Stimulated activated effector memory CD8-positive, alpha-beta T cell treated with anti-CD3 and anti-CD28 coated beads, Interleukin-12 subunit alpha, Interleukin-12 subunit beta, amount 100 ng/mL, for 72 hours (primary cell): ENCODE measurements at places on chromosomes 4 and X.

DNA sequence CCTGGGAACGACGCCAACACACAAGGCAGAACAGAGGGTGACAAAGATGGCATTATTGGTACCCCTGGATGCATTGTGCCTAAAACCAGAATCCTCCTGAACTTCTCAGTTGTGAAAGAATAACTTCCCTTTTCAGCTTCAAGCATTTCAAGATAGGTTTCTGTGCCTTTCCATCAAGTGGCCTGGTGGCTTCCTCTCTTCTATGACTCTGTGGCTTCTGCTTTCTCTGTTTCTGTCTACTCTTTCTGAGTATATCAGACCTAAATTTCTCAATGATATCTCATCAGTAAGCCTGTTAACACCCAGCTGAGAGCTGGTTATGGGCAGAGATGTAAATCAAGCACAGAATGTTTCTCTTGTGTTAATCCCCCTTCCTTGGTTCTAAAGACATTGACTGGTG, 21.4 kb upstream of the FAM9B start:
- DNase-seq = no peak

GRCh38 chr4:20679951-20680350, 20.3 kb upstream of the PACRGL start:
- DNase-seq = no peak

DNA sequence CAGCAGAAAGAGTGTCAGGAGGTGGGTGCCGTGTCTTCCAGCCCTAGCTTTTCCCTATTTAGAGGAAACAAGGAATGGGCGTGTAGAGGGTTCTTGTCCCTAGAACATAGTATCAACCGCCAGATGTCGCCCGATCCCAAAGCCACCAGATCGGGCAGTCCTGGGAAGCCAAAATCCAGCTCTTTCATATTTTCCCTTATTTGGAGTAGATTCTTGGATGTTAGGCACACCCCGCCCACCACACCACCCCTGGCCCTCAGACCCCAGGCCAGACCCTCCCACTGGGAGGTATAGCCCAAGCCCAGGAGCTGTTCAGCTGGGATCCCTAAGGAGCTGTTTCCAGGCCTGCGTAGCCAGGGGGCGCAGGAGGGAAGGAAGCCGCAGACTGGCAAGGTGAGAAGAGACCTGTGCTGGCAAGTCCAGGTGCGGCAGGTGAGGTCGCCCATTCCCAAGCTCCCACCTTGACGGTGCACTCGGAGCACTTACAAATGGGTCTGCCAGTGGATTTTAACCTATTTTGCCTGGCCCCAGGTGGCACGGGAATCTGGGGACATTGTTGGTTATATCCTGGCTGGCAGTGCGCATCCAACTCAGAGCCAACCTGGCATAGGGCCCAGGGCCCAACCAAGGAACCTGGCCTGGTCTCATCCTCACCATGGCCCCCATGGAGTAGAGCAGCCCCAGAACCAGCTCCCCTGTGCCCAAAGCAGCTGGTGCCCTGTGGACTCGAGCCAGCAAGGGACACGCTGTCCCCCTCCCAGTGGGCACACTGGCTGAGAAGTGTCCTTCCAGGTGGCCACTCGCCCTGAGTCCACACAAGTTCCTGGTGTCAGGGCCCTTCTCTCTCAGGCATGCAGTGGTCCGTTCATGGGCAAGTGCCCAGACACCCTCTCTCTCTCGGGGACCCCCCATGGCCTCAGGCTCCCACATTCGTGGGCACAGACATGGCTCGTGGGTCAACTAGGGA, 811 bp downstream of the FLNA start:
- no peak for DNase-seq

GRCh38 chr4:145709843-145710242, 29.9 kb downstream of the C4orf51 start:
- no peak for DNase-seq

DNA sequence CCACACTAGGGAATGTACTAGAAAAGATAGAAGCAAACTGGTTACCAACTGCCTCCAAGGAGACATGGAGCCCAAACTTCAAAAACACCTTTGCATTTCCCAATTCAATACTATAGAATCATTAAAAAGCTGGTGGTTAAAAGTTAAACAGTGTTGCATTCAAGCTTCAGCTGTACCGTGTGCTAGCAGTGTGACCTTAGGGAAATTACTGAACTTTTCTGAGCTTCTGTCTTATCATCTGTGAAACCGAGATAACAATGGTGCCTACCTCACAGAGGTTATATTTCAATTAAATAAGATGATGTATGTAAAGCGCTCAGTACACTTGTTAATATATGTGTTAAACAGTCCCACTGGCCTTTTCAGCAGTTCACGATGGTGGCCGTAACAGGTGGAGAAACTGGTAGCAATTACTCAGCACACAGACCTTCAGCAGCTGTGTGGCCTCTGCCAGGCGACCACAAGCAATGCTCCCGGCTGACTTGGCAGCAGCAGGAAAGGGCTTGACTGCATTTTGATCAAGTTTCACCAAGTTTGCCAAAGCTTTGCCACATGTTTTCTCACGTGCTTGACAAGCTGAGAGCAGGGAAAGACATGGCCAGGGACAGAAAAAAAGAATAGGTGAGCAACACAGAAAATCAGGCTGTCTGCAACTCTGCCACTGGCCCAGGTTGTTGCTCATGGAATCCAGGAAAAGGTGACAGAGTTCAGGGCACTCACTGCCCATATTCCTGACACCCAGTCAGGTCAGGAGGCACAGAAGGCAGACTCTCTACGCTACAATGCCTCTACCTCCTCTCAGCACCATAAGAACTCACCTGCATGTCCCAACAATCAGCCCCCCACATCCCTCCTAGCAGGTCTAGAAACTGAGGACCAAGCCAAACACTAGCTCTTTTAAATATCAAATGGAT, 72.1 kb downstream of the PARM1 start:
- no peak for DNase-seq

DNA sequence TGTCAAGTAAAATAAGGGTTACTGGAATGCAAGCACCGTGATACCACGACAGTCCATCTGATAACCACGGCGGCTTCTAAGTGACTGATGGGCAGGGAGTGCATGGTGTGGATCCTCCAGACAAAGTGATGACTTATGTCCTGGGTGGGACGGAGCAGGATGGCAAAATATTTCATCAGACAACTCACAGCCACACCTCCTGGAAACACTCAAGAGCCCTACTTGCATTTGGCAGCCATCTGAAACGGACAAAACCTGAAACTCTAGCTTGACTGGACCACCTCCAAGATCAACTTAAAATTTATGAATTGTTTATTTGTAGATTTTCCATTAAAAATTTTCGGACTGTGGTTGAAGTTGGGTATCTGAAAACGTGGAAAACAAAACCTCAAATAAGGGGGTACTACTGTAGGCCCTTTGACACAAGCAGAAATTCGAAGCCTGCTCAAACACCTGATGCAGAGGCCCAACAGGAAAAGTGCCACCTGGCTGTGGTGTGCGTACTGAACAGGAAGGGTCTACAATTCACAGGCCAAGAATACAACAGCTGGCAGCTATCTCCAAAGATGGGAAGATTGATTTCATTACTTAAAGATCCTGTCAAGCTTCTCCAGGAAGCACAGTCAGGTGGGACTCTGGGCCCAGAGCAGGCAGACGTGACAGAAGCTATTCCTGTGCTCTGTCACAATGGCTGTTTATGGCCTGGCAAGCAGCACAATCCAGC, 26.0 kb downstream of the LRIT3 start:
- no peak for DNase-seq

- no peak for DNase-seq
These were observed 1.9 kb downstream of the LGI2 start for GRCh38 chr4:25028851-25029250.
